A549 treated with Hydrocortisone at 1 μM for 4 hours (cell line): ENCODE measurements at places on chromosomes 6 and 20. TPM values are rescaled to one million over a fixed set of nuclear protein-coding genes. Genes with fewer than 3 reads are reported as not detected.

Gene MBOAT1
- 2.1 to 3.5 TPM (median 2.2 TPM) in 5 replicates for total RNA-seq

Gene CFB
- total RNA-seq, result 1.7 to 2.3 TPM (median 1.9 TPM) in 5 replicates

Gene APOM
- 2.9 to 3.8 TPM (median 3.4 TPM) in 5 replicates for total RNA-seq

Gene DAAM2
- total RNA-seq, result 0.09 to 0.52 TPM (median 0.13 TPM) in 5 replicates

Gene C6orf132
- 2.7 to 3.3 TPM (median 3.1 TPM) in 5 replicates for total RNA-seq

Gene SPEF1
- 1.3 to 2.3 TPM (median 1.9 TPM) in 5 replicates for total RNA-seq

Gene KCNB1
- total RNA-seq, result 2.6 to 3.9 TPM (median 3.1 TPM) in 5 replicates

Gene SMLR1
- not detected in 5 replicates for total RNA-seq

Gene KIF25
- 0.03 to 0.14 TPM (median 0.09 TPM) in 4 of 5 replicates, not detected in the other for total RNA-seq

Gene HTR1E
- not detected in 5 replicates for total RNA-seq

Gene ZNFX1
- 22.4 to 28.1 TPM (median 23.2 TPM) in 5 replicates for total RNA-seq

Gene NOTCH4
- total RNA-seq, result 0.57 to 0.80 TPM (median 0.75 TPM) in 5 replicates

Gene ENPP1
- 1.2 to 1.6 TPM (median 1.6 TPM) in 5 replicates for total RNA-seq

Gene PBOV1
- total RNA-seq, result not detected in 5 replicates

Gene GPR63
- total RNA-seq, result 0.38 to 0.47 TPM (median 0.43 TPM) in 5 replicates

Gene GPRC6A
- total RNA-seq, result not detected in 5 replicates

Gene KCNG1
- 24.0 to 41.9 TPM (median 29.8 TPM) in 5 replicates for total RNA-seq

Gene SLC9A8
- total RNA-seq, result 8.2 to 9.5 TPM (median 9.0 TPM) in 5 replicates

Gene SCGN
- 0.17 to 0.36 TPM (median 0.21 TPM) in 5 replicates for total RNA-seq

Gene MEI4
- total RNA-seq, result not detected in 5 replicates

Gene MAP1LC3A
- total RNA-seq, result 17.8 to 30.5 TPM (median 26.1 TPM) in 5 replicates

Gene SNAP25
- total RNA-seq, result 13.5 to 19.1 TPM (median 17.8 TPM) in 5 replicates

Gene CASS4
- total RNA-seq, result 0.02 to 0.12 TPM in 2 of 5 replicates, not detected in the others

Gene FAM110A
- total RNA-seq, result 7.1 to 11.6 TPM (median 9.8 TPM) in 5 replicates

Gene L3MBTL3
- 2.1 to 3.9 TPM (median 3.0 TPM) in 5 replicates for total RNA-seq

Gene MYLK2
- total RNA-seq, result 0.52 to 0.66 TPM (median 0.58 TPM) in 5 replicates

Gene POM121L2
- 0.02 TPM in 1 of 5 replicates, not detected in the others for total RNA-seq

Gene SIRPB2
- total RNA-seq, result not detected in 5 replicates

Gene PTP4A1
- total RNA-seq, result 78.2 to 98.2 TPM (median 83.9 TPM) in 5 replicates

Gene ABHD16B
- total RNA-seq, result 0.08 to 0.13 TPM in 2 of 5 replicates, not detected in the others

Gene C4B
- 0.35 to 0.93 TPM (median 0.67 TPM) in 5 replicates for total RNA-seq

Gene HUS1B
- 0.14 to 0.49 TPM (median 0.27 TPM) in 4 of 5 replicates, not detected in the other for total RNA-seq

Gene GJA10
- total RNA-seq, result not detected in 5 replicates

Gene COL19A1
- total RNA-seq, result not detected in 5 replicates

Gene CYP21A2
- not detected in 5 replicates for total RNA-seq

Gene RAMACL
- 0.08 to 0.16 TPM (median 0.10 TPM) in 5 replicates for total RNA-seq

Gene MUCL3
- total RNA-seq, result 0.07 to 0.15 TPM (median 0.12 TPM) in 5 replicates
